ENCODE measurements at places on chromosomes 12 and 14.

DNA sequence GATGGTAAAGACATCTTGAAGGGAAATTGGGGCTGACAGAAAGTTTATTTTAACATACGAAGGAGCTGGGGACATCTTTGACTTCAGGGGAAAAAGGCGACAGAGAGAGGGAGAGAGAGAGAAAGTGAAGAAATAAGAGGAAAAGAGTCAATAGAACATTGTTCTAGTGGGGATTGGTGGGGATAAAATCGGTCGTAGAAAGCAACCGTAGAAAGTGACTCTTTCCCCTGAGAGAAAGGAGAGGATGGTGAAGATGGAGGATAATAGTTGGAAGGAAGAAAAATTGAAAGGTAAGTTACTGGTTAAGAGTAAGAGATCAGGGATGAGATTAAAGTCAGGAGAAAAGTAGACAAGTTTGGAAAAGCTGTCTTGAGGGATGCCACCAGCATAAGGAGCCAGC is 75.9 kb downstream of the LMNTD1 start:
- no peak for DNase-seq

GRCh38 chr14:101997429-101998336 is 33.3 kb downstream of the DYNC1H1 start:
- DNase-seq: no peak

GRCh38 chr12:23614280-23614679 is 335.2 kb downstream of the SOX5 start:
- no peak for DNase-seq

GRCh38 chr12:45587877-45588533 is 141.5 kb upstream of the ARID2 start:
- no peak for DNase-seq

DNA sequence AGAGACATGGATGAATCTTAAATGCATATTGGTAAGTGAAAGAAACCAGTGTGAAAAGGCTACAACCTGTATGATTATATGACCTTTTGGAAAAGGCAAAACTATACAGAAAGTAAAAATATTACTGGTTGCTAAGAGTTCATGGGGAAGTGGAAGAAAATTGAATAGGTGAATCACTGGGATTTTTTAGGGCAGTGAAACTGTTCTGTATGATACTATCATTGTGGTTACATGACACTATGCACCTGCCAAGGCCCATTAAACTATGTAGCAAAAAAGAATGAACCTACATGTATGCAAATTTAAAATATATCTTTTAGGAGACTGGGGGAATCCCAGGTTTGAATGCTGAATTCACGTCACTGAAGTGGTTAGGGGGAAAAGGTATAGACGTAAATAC is 12.6 kb upstream of the OR8S1 start:
- DNase-seq: no peak

GRCh38 chr12:20368651-20369304 is 441 bp downstream of the PDE3A start:
- no peak for DNase-seq

- DNase-seq: no peak
Measured at GRCh38 chr12:59699421-59700152, 103.8 kb downstream of the SLC16A7 start.

GRCh38 chr12:131471946-131472732 is 238.8 kb upstream of the SFSWAP start:
- no peak for DNase-seq

- DNase-seq: no peak
Measured at GRCh38 chr14:29724991-29725390, 202.7 kb downstream of the PRKD1 start.

- DNase-seq: peak; percentile 18
Measured at GRCh38 chr12:40222247-40222646, 2.5 kb upstream of the LRRK2 start.

DNA sequence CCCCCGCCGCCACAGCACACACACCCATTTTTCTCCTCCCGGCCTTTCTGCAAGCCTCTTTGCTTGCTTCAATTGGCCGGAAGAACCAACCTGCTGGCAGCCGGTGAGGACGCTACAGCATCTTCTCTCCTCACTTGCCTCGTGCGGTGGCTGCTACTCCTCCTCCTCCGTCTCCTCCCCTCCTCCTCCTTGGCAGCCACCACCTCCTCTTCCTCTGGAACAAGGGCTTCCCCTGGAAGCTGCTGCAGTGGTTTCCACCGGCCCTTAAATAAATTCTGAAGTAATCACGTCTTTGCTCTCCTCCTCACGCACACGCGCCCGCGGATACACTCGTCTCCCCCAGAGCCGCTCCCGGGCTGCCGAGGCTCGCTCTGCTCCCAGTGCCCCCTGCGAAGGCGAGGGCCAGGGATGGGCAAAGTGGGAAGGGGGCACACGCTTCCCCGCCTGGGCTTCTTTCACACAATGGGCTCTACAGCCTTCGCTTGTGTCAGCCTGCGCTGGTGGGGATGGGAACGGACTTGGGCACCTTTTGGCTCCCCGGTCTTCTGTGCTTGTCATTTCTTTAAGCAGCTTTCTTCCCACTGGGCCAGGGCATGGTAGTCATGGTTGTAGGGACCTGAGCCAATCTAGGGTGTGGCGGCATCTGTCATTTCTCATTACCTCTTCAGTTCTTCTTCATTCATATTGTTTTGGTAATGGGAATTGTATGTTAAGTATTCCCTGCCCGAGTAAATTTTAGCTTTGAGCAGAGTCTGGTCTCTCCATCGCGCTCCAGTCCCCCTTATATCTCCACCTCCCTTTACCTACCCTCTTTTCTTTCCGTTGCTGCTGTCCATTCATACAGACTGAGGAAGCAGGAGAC is at the start of gene PPFIA2:
Gene PPFIA2, minus strand, starts transcription at position 161 of the 862 bp plus-strand sequence.
- DNase-seq: no peak

GRCh38 chr14:90581745-90582144 is 184.9 kb downstream of the CALM1 start:
- no peak for DNase-seq

DNA sequence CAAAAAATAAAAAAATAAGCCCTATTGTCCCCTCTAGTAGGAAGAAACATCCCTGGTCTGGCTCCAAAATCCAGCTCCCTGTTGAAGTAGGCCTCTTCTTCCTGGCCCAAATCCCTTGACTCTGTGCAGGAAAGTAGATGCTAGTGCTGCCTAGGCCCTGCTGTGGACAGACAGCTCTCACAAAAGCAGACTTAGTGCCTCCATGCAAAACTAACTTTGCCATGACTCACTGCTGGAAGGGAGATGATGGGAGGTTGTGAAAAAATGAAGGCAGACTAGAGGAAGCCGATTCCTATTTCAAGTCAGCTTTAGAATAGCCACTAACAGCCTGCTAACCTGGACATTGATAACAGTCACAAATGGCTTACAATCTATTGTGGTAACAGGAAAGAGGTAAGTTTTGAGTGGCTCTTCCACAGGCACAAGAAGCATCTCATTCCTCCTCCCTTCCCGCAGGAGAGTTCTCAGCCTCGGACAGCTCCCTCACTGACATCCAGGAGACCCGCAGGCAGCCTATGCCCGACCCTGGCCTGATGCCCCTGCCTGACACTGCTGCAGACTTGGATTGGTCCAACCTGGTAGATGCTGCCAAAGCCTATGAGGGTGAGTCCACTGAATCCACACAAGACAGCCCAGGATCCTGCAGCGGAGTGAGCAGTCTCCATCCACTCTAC is 198.9 kb upstream of the RGS6 start:
- no peak for DNase-seq

GRCh38 chr14:68159701-68160633 is 340.4 kb downstream of the RAD51B start:
- DNase-seq: no peak

DNA sequence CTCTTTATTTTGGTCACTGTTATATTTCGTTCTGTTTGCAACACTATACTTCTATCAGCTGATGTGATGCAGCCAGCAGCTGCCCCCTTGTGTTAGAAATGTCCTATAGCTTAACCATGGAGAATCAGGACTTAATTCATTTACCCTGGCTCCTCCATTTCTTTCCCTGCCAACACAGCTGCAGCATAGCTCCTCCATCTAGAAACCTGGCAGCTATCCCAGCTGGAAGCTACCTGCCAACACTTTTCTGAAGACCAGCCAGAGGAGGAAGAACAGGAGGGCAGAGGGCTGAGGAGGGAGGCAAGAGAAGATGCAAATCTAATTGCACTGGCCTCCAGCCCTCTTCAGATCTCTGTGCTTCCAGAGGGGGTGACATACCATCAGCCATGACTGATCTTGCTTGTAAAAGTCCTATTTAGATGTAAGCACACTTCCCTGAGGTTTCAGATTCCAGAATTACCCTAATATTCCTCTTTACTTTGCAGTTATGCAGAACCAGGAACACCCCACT is 156.8 kb upstream of the TMEM260 start:
- DNase-seq: peak; percentile 40

- no peak for DNase-seq
Measured at GRCh38 chr12:130224613-130225012, 62.3 kb downstream of the FZD10 start.

GRCh38 chr12:116689521-116689920 is 48.3 kb downstream of the SPRING1 start:
- DNase-seq: no peak

DNA sequence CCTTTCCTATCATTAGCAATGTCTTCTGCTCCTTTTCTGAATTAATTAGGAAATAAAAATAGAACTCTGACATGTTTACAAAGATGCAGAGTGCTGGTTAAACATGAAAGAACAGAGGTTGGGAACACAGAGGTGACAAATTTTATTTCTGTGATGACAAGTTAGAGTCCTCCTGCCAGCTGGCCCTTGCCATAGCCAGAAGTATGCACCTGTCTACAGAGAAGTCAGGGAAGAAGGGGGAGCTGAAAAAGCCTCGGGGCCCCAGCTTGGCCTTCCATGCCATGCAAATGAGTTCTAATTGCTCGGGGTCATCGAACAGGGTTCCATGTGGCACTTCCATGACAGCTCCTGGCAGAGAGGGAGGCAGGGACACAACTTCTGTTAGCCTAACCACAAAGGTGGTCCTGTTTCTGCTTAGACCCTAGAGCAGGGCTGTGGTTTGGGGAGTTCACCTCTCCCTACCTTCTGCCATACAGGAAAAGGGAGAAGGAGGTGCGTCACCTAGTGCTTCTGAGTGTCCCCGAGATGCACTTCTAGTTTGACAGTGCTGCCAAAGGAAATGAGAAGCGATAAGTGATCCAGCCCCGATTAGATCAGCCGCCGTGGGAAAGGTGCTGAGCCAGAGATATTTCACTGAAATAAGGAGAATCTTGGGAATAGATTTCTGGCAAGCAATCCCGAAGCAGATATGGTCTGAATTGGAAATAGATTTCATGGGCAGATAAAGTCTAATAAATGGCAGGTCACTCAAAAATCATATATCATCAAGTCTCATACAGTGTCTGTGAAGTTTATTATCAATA is 155.8 kb upstream of the FOXN3 start:
- no peak for DNase-seq

DNA sequence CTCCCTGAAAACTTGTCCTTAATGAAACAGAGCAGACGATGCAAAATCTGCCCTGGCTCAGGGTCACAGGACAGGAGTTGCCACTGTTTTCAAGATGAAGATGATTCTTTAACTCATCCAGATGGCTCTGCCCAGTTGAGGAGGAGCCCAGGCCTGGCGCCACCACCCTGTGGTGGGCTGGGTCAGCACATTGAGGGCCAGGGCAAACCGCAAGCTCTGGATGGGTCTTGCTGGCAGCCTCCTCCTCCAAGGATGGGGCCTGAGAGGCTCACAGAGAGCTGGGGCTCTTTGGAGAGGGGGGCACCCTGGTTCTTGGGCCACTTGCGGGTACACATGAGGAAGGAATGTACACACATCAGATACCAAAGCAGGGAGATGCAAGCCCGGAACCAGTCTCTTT is 158.2 kb downstream of the NUAK1 start:
- no peak for DNase-seq

DNA sequence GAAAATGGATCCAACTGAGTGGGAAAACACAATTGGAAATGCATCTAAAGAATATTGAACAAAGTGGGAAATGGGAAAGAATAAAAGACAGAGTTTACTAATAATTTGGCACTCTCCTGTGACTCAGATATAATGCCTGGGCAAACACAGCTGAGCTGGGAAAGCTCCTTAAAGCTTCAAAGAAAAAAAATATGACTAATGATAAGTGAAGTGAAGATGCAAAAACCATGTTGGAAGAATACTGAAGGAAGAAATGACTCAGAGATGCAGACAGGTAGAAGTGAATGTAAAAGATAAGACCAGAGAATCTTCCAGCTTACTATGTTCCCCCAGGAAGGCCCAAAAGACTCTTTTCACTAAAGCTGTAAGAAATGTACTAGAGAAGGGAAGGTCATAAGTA is 62.4 kb upstream of the FOXG1 start:
- DNase-seq: no peak

DNA sequence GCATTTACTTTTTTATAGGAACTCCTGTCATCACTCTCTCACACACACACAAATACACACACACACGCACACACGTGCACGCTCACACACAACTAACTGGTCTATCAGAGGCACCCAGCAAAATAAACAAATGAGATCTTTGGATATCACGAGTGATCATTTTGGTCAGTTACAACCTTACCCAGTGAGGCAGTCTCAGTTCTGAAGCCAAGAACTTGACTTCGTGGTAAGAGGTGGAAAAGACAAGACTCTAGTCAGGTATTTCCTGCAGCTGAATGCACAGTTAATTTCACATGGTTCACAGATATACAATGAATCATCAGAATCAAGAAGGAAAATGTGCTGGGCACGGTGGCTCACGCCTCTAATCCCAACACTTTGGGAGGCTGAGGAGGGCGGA is 39.4 kb downstream of the ATF7 start:
- no peak for DNase-seq

DNA sequence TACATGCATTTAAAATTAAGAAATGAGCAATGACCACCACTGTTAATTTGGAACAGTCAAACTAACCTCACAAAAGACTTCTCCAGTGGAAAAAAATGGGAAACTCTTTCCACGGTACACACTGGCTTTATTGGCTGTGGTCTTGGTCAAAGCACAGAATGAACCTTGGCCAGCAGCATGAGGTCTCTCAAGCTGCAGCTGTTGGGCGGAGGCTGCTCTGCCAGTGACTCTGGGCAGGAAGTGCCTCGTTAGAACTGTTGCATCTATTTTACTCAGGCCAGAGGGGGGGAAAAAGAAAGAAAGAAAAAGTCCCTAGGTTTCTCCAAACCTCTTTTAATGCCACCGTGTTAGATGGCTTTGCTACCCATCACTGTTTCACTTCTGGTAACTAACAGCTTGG is 279.8 kb upstream of the DIO2 start:
- no peak for DNase-seq
